ENCODE measurements at places on chromosomes 2 and 18. TPM values are rescaled to one million over a fixed set of nuclear protein-coding genes. Genes with fewer than 3 reads are reported as not detected.

- DNase-seq, result no peak
Observed at GRCh38 chr2:71748227-71748626, 294.9 kb downstream of the DYSF start.

ABHD3 gene
- total RNA-seq, result 28.9 TPM

- no peak for DNase-seq
Observed at GRCh38 chr2:42096869-42097591, 49.2 kb downstream of the PKDCC start.

DNA sequence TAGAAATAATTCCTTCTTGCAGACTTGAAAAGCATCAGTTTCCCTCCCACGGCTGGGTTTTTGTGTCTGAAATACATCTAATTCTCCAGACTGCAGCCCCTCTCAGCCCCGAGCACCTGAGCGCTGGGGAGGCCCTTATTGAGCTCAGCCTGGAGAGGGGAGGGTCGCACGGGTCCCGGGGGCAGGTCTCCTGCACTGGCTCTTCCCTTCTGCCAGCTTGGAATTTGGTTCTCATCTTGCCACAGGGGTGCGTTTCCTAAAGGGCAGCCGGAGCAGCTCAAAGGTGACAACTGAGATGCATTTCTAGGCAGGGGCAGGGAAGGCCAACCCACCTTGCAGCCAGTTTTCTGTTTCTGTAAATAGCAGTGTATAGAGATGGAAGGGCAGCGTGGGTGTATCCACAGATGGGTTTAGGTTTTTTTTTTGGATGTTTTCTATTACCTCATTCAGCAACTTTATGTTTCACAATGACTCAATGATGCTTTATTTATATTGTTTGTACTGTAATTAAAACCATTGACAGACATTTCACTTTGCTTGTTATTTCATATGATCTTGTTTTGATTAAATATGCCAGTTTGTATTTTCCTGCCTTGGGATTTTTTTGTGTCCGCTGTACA is 37.0 kb downstream of the GBX2 start:
- DNase-seq, result no peak

PDE11A gene
- total RNA-seq, result not detected

DNA sequence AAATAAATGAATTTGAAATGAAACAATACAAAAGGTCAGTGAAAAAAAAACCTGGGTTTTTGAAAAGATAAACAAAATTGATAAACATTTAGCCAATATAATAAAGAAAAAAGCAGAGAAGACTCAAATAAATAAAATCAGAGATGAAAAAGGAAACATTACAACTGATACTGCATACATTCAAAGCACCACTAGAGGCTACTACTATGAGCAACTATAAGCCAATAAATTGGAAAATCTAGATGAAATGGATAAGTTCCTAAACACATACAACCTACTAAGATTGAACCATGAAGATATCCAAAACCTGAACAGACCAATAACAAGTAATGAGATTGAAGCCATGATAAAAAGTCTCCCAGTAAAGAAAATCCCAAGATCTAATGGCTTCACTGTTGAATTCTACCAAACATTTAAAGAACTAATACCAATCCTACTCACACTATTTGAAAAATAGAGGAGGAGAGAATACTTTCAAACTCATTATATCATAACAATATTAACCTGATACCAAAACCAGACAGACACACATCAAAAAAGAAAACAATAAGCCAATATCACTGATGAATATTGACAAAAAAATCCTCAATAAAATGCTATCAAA is 80.8 kb upstream of the CERS6 start:
- no peak for DNase-seq

GRCh38 chr2:60602828-60603532 is 49.5 kb upstream of the BCL11A start:
- DNase-seq, result no peak

DNA sequence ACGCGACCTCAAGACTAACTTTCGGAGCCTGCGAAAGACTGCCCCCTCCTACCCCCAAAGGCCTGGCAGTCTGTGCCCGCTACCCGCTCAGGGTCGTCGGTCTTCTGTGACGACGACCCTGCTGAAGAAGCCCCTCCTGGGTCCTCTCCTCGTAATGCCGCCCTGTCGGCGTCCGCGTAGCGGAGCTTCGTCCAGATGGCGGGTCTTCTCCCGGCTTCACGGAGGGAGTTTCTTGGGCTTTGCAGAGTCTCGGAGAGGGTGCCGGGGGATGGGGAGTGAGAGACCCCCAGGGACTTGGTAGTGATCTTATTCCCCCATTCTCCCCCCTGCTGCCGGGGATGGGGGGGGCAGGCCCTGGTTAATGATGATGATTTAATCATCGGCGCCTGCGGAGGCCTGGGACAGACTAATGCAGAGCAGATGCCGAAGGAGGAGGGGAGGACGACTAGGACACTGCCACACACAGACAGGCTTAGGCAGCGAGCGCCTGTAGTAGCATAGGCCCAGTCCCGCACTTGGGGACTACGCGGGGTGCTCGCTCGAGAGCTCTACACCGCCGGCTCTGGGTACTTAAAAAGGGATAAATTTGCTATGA is 528 bp upstream of the PCGF1 start:
- DNase-seq, result peak; percentile 32

DNA sequence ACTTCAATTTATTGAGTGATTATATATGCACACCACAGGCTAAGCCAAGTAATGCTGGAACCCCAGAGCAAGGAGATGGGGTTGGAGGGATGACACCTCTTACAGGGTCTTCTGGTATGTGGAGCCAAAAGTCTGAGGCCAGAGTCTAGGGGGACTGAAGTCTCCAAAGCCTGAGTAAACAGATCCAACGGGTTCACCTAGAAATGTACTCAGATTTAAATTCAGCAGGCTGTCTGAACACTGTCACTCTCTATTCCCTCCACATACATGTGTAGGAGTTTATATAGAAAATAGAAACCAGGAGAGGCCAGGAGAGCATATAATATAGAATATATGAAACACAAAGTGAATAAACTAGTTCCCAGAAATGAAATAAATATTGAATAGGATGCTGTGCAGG is 76.1 kb downstream of the PPP1R1C start:
- DNase-seq, result no peak

DNA sequence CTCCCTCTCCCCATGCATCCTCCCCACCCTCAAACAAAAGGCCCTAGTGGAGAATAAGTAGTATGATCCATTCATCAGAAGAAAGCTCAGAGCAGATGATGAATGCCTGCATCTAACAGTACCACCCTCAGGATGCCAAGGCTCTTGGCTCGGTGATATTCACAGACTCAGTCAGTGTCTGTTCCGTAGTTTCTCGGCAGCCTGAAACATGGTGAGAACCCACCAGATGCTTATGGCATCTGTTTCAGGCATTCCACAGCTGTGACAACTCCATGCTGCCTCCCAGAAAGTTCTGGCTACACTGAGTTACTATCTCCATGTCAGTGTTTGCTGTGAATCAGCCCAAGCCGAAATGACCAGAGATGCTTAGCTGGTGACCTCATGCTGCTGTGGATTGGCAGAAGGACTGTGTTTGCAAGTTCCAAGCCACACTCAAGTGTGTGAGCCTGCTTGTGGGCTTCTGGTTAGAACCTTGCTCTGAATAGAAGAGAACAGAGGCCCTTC is 83.9 kb downstream of the WDSUB1 start:
- DNase-seq, result no peak

GRCh38 chr2:88481691-88482336 is 29.3 kb upstream of the FOXI3 start:
- DNase-seq, result no peak

- DNase-seq, result peak; percentile 80
Observed at GRCh38 chr2:42105330-42106256, 57.8 kb downstream of the PKDCC start.

UNC80 gene
- total RNA-seq, result not detected

SPP2 gene
- not detected for total RNA-seq

- no peak for DNase-seq
Observed at GRCh38 chr2:68357605-68358337, 7.3 kb upstream of the PLEK start.

CELF4 gene
- total RNA-seq, result not detected

DNA sequence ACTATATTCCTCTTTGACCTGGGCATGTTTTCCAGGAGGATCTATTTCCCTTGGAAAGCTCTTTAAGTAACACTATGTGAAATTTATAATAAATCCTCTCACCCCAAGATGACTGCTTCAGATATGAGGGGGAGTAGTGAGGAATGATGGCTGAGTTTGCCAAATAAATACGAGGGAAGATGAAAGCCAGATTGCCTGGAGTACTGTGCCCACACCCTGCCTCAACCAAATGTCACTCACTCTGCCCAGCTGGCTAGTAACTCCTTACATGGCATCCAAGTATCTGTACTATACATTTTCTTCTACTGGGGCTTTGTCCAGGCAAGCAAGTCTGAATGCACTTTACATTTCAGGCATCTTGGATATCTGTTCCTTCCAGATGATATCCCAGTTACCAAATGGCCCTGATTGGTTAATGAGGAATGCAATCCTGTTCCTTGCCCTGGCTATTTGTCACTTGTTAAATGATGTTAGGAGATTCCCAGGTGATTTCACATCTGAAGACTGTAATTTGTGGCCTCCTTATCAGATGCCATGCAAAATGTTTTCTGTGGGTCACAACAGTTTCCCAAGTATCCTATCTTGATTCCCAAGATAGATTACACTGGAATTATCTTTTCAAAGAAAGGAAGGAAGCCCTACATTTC is 191.8 kb downstream of the IKZF2 start:
- DNase-seq, result no peak

CTAGE1 gene
- not detected for total RNA-seq

DNA sequence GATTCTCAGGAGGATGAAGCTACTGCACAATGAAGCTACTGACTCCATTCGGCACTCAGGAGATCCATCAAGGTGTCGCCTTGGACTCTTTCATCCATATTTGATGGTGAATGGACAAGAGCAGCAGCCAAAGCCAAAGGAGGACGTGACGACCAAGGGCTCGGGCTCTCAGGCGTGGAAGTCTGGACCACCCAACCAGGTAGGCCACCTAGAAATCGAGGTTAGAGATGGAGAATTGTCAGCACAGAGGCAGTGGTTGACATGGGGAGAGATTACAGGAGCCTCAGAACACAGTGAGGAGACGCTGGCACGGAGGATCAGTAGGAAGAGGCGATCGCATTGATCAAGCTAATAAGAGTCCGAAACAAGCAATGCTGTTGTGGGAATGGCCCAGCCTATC is 240.5 kb upstream of the ID2 start:
- no peak for DNase-seq

DNA sequence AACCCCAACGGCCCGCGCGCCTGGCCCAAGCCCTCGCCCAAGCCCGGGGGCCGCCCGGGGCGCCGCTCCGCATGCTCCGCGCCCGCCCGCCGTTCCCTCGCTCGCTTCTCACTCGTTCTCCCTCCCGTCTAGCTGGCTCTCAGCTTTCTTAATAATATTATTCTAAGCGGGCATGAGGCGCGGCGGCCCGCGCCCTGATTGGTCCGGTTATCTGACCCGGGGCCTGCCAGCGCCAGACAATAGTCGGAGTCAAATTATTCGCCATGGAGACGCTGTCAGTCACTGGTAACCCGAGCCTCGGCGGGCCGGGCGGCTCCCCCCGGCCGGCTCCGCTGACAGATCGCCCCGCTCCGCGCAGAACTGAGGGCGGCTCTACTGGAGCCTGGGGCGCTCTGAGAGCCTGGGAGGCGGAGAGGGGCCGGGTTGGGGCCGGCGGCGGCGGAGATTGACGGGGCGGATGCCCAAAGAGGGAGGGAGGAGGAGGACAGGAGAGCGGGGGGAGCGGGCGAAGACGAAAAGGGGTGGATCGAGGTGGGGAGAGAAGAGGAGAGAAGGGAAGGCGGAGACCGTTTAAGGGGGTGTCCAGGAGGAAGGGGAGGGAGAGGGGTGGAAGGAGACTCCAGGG is at the start of gene SIX2:
SIX2 (minus strand) TSS at position 150 of the 625 bp plus-strand sequence. CDS start 342 bp downstream, outside the sequence.
- DNase-seq, result peak; percentile 37

GRCh38 chr2:200616193-200616592 is 30.4 kb downstream of the AOX1 start:
- no peak for DNase-seq

KIF1A gene
- 28.8 TPM for total RNA-seq

GPR39 gene
- total RNA-seq, result not detected

SNTG2 gene
- total RNA-seq, result 3.8 TPM

- DNase-seq, result no peak
Observed at GRCh38 chr2:239824866-239825704, 200.1 kb downstream of the NDUFA10 start.

DSG1 gene
- not detected for total RNA-seq
